ENCODE measurements at places on chromosomes 12 and 14.
A peak's percentile ranks its signal among the peaks of the same experiment; 100 is the strongest.

DNA sequence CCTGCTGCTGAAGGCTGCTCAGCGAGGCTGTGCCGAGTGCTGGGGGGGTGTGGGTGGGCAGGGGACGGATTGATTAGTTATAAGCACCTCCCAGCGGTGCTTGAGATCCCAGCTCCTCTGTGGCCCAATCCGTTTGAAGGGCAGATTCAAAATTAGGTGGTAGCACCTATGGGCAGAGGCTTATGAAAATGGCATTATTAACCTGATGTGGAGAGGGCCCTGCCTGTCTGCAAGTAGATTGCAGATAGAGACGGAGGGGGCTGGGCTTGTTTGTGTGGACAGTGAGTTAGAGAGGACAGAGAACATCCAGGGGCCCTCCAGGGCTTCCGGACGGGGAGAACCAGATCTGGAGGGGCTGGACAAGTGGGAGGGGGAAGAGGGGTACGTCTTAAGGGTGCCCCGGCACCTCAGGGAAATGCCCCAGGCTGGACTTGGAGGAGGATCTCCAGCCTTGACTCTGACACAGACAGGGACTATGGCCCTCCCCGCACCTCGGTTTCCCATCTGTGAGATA lies at the start of gene RTL1:
RTL1 (minus strand) TSS at position 51 of the 514 bp plus-strand sequence. CDS start 18,934 bp downstream, outside the sequence.
- H3K36me3 ChIP-seq, result peaks cover 3% of the 10 kb centered on the region
- H3K27ac ChIP-seq, result no peak within 1 kb of the TSS
- peaks cover 4% of the 10 kb centered on the region for H3K4me1 ChIP-seq
- DNase-seq, result no peak
- H3K4me3 ChIP-seq, result no peak within 1 kb of the TSS
- H3K27me3 ChIP-seq, result peaks cover 69% of the 10 kb centered on the region

- H3K27me3 ChIP-seq, result no peaks in the 10 kb centered on the region
- no peak for DNase-seq
- peaks cover 6% of the 10 kb centered on the region for H3K4me1 ChIP-seq
- peaks cover 7% of the 10 kb centered on the region for H3K36me3 ChIP-seq
- no peak overlapping the region for H3K27ac ChIP-seq
Measured at GRCh38 chr12:101372431-101372830, 35.1 kb downstream of the ARL1 start.

- H3K27ac ChIP-seq, result no peak overlapping the region
- H3K4me1 ChIP-seq, result peaks cover 2% of the 10 kb centered on the region
- no peak overlapping the region for H3K4me3 ChIP-seq
- H3K27me3 ChIP-seq, result peaks cover 16% of the 10 kb centered on the region
- no peaks in the 10 kb centered on the region for H3K36me3 ChIP-seq
- no peak for DNase-seq
Measured at GRCh38 chr14:61899497-61899896, 137.3 kb downstream of the SNAPC1 start.

GRCh38 chr12:108320507-108321293 lies 18.4 kb downstream of the CMKLR1 start:
- H3K4me1 ChIP-seq, result peaks cover 12% of the 10 kb centered on the region
- no peak for DNase-seq
- H3K36me3 ChIP-seq, result peaks cover 4% of the 10 kb centered on the region
- H3K27me3 ChIP-seq, result peaks cover 45% of the 10 kb centered on the region

- no peaks in the 10 kb centered on the region for H3K36me3 ChIP-seq
- no peak overlapping the region for H3K4me3 ChIP-seq
- DNase-seq, result no peak
- no peak overlapping the region for H3K27ac ChIP-seq
- peaks cover 12% of the 10 kb centered on the region for H3K27me3 ChIP-seq
Measured at GRCh38 chr12:44968965-44969364, 81.9 kb downstream of the DBX2 start.

- H3K4me3 ChIP-seq, result no peak overlapping the region
- no peak for DNase-seq
- H3K4me1 ChIP-seq, result no peaks in the 10 kb centered on the region
- H3K27ac ChIP-seq, result no peak overlapping the region
- peaks cover 4% of the 10 kb centered on the region for H3K27me3 ChIP-seq
Measured at GRCh38 chr12:130859161-130859560, 12.7 kb upstream of the RAN start.

DNA sequence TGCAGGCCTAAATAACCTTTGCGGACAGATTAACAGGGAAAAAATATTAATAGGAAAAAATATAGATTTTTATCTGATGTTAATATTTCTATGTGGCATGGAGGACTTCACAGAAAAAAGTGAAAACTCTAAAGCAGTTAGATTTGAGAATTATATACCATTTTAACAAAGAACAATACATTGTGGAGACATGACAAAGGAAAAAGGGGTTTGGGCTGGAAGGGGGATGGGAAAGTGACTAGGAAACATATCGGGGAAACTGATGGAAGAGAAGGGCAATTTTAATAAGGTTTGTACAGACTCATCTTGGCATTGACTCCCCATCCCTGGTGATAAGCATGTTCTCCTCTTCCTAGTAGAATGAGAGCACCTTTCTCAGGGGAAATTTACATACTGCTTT lies 21.0 kb upstream of the GPRC5D start:
- H3K4me3 ChIP-seq, result no peak overlapping the region
- H3K36me3 ChIP-seq, result peaks cover 5% of the 10 kb centered on the region
- H3K27me3 ChIP-seq, result no peaks in the 10 kb centered on the region
- no peaks in the 10 kb centered on the region for H3K4me1 ChIP-seq
- no peak overlapping the region for H3K27ac ChIP-seq
- DNase-seq, result no peak

DNA sequence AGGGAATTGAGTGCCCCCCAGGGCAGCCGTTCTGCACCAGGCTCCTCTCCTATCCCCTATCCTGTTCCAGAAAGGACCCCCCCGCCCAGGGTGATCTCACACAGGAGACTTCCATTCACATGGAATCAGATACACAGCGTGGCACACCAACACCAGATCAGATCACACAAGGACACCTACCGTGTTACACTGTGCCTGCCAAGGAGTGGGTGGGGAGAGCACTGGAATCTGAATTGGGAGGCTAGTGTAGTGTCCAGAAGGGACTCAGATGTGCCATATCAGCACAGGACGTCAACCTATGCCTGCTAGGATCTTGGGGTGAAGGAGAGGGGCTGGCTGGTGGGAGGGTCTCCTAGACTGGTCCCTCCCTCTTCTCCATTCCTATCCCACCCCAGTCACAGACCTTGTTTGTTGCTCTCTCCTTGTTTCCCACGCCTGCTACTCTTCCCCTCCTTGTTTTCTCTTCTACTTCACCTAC lies 2.3 kb downstream of the PTMS start:
- H3K27me3 ChIP-seq, result peaks cover 54% of the 10 kb centered on the region
- H3K27ac ChIP-seq, result peak overlapping the region; percentile 72
- no peak for DNase-seq
- H3K4me3 ChIP-seq, result no peak overlapping the region
- peaks cover 45% of the 10 kb centered on the region for H3K4me1 ChIP-seq
